ENCODE measurements at places on chromosomes 3 and 15. TPM values are rescaled to one million over a fixed set of nuclear protein-coding genes. Genes with fewer than 3 reads are reported as not detected.

The CD276 gene
- 95.6 TPM for total RNA-seq

The ZNF860 gene
- total RNA-seq = 4.6 TPM

The LRTM1 gene
- total RNA-seq = 4.3 TPM

The EHHADH gene
- 15.0 TPM for total RNA-seq

The SH3GL3 gene
- not detected for total RNA-seq

The FOXB1 gene
- total RNA-seq = not detected

The NR2E3 gene
- not detected for total RNA-seq

- H3K4me3 ChIP-seq = no peak overlapping the region
- H3K36me3 ChIP-seq = peaks cover 18% of the 10 kb centered on the region
These were observed 127.6 kb downstream of the DUT start for GRCh38 chr15:48458876-48459275.

- no peaks in the 10 kb centered on the region for H3K27me3 ChIP-seq
- no peaks in the 10 kb centered on the region for H3K4me1 ChIP-seq
- no peak for DNase-seq
- no peak overlapping the region for H3K27ac ChIP-seq
- H3K4me3 ChIP-seq = no peak overlapping the region
These were observed 257.2 kb upstream of the NECTIN3 start for GRCh38 chr3:110814170-110815007.

- H3K4me3 ChIP-seq = no peak overlapping the region
- H3K27ac ChIP-seq = no peak overlapping the region
- no peak for DNase-seq
These were observed 53.6 kb downstream of the TASOR start for GRCh38 chr3:56629451-56629850.

DNA sequence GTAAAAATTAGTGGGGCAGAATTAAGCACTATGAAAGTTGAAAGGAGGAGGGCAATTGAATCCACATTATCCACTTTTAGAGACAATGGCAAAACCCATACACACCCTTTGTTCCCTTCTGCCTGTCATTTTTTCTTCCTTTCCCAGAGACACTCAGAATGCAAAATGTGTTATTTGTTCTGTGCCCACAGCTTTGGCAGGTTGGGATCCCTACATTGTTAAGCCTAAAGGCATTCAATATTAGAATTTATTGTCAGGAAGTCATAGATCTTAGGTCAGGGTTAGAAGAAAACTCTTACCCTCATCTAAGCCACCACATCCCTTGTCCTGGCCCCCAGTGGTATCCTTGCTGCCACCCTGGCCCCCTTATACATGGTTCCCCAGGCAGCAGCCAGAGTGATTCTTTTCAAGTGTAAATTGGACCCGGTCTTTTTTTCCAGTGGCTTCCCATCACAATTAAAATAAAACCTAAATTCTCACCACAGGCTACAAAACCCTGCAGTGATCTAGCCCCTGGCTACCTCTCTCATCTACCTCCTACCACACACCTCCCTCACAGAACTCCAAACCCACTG is 470.1 kb upstream of the ATP11B start:
- H3K4me3 ChIP-seq = no peak overlapping the region
- H3K4me1 ChIP-seq = no peaks in the 10 kb centered on the region
- no peak overlapping the region for H3K27ac ChIP-seq
- no peak for DNase-seq

DNA sequence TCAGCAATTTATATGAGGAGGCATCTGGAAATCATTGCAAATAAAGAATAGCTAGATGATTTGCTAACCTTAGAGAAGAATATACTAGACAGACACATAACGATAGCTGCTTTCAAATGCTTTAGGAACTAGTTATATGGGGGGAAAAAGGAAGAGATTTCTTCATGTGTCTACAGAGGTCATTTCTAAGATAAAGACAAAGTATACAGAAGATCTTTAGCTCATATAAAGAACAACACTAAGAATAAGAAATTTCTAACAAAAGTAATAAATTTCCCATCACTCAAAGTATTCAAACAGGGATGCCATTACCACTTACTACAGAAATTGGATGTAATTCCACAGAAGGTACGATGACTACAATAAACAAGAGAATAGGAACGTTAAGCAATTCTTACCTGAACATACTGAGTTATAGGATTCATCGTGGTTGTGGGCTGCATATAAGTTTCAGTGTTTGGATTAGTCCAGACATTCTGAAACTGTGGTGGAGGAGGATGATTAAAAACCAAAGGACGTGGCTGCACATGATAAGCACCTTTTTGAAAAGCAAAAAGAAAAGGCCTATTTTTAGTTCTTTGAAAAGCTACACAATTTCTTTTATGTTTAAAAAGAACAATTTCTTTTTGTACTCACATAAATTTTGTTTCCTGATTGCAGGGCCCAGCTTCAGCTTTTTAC is 8.7 kb downstream of the DAZL start:
- H3K36me3 ChIP-seq = no peaks in the 10 kb centered on the region
- H3K4me3 ChIP-seq = no peak overlapping the region
- H3K27ac ChIP-seq = no peak overlapping the region
- DNase-seq = no peak

DNA sequence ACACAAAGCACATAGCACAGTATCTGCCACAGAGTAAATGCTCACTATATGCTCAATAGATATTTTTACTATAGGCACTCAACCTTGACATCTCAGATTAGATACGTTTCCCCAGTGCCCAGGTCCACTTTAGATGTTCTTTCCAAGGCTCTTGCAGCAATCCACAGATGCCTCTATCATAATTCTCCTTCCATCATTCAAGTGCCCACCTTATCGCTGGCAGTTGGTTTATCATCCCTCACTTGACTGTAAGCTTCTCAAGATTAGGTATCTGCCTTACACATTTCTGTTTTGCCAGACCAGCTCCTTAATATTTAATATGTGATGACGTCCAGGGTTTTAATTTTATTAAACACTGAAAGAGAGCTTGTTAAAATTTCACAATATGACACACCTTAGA is 8.6 kb downstream of the NCEH1 start:
- H3K4me3 ChIP-seq = no peak overlapping the region
- H3K27me3 ChIP-seq = no peaks in the 10 kb centered on the region
- H3K27ac ChIP-seq = no peak overlapping the region
- DNase-seq = no peak
- no peaks in the 10 kb centered on the region for H3K36me3 ChIP-seq

DNA sequence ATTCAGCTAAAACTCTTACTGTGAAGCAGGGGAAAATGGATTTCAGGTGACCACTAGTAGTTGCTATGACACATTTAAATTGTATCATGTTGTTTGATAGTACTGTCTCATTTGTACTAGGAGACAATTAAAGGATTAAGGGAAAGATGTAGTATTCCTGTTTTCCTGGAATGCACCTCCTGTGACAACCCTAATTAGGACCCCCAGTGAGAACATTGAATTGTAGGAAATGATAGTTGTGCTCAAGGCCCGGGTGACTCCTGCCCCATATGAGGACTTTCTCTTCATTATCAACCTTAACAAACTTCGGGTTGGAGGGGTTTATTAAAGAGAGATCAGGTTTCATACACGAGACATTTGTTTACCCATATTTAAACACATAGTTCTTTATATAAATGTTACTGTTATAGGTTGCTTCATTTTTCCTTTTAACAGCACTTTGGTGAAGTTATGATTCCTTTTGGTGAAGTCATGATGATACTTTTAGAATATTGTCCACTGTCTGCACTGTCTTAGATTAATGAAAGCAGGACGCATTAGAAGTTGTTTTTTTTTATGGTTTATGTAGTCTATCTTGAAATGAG is 392.6 kb upstream of the NAALADL2 start:
- H3K36me3 ChIP-seq = no peaks in the 10 kb centered on the region
- DNase-seq = no peak
- H3K4me3 ChIP-seq = no peak overlapping the region
- no peaks in the 10 kb centered on the region for H3K27me3 ChIP-seq
- no peak overlapping the region for H3K27ac ChIP-seq
- no peaks in the 10 kb centered on the region for H3K4me1 ChIP-seq

DNA sequence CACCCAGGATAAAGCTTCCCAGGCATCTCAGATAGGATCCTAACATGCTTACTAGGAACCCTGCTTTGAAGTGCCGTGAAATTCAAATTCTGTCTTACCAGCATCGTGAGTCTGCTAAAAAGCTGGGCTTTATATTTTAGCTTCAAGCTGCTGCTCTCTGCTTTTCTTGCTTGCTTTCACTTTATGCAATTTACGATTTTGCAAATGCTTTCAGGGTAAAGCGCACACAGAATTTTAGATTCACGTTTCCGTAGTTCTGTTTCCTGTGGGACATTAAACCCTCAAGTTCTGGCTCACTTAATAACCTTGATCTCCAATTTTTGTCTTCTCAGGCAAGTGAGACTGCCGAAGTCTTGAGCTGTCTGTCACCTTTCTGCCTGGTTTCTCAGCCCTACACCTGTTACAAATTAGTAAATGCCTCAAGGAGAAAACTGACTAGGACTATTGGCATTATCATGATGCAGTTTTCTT is 170.5 kb upstream of the TGFBR2 start:
- H3K27me3 ChIP-seq = no peaks in the 10 kb centered on the region
- H3K36me3 ChIP-seq = no peaks in the 10 kb centered on the region
- H3K27ac ChIP-seq = peak overlapping the region; percentile 45
- peak overlapping the region; percentile 54 for H3K4me3 ChIP-seq
- H3K4me1 ChIP-seq = peaks cover 21% of the 10 kb centered on the region
- no peak for DNase-seq

GRCh38 chr3:157832588-157832987 is 273.6 kb downstream of the SHOX2 start:
- no peaks in the 10 kb centered on the region for H3K36me3 ChIP-seq
- no peak overlapping the region for H3K27ac ChIP-seq
- no peaks in the 10 kb centered on the region for H3K4me1 ChIP-seq

- no peak overlapping the region for H3K27ac ChIP-seq
- no peaks in the 10 kb centered on the region for H3K4me1 ChIP-seq
These were observed 22.8 kb upstream of the ALDH1A3 start for GRCh38 chr15:100856867-100857266.

DNA sequence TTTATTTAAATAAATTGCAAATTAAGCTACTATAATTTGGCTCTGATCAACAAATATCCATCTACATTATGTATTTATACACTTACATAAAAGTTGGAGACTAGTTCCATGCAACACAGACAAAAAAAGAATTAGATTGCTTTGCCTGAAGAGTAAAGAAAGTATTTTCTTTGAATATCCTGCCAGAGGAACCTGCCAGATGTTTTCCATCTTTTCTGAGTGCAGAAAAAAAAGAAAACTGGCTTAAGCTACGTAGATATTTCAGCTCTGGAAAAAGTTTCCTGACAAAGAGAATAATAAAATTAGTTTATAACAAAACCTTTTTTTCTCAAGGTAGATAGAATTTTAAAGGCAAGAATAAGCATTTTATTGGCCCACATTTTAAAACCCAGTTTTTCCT is 607.5 kb upstream of the NAALADL2 start:
- H3K4me3 ChIP-seq = no peak overlapping the region
- H3K27ac ChIP-seq = no peak overlapping the region
- H3K27me3 ChIP-seq = no peaks in the 10 kb centered on the region
- no peak for DNase-seq

DNA sequence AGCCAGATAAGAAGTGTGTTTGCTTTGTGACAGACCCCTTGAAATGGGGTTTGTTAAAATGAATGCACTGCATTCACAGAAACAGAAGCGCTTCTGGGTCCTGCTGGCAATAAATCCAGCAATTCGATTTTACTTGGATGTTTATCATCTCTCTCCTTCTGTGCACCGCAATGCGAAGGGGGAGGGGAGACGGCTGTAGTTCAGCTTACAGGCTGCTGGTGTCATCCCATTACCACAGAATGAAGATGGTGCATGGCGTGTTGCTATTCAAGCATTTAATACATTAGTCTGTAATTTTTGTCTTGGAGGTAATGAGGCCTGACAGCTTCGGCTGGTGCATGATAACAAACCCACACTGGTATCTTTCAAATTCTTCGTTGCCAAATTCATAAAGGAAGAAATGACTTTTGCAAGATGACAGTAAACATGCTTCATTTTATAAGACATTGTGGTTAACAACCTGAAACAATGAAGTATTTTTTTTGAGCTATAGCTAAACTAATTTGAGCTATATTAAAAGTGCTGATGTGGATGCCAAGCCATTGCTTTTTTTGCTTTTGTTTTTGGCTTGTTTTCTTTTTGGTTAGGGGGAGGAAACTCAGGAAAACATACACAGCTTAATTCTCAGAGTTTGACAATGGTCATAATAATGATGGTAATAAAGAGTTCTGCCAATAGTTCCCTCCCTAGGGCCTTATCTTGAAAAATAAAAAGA is 418.3 kb downstream of the OTOL1 start:
- no peak for DNase-seq
- H3K27ac ChIP-seq = no peak overlapping the region
- no peaks in the 10 kb centered on the region for H3K4me1 ChIP-seq

DNA sequence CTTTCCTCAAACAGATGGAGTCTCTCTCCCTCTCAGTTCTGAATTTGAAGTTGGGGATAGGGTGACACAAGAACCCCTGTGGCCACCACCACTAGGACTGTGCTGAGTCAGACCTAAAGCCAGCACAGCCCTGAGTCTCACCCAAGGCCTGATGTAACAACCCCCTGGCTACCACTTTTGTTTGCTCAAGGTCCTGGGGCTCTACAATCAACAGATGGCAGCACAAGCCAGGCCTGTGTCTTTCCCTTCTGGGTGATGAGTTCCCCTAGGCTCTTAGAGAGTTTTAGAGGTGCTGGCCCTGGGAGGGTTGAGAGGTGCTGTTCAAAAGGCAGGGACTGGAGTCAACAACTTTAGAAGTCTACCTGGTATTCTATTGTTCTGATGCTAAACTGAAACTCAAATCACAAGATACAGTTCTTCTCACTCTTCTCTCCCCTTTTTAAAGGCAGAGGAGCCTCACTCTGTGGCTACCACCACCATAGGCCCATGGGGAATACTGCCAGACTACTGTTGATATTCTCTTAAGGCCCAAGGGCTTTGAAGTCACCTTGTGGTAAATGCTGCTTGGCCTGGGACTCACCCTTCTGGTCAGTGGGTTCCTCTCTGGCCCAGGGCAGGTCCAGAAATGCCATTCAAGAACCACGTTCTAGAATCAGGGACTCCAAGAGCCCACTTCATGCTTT is 6.5 kb downstream of the OR5K4 start:
- H3K36me3 ChIP-seq = no peaks in the 10 kb centered on the region
- H3K27me3 ChIP-seq = no peaks in the 10 kb centered on the region
- no peak overlapping the region for H3K27ac ChIP-seq
- H3K4me3 ChIP-seq = no peak overlapping the region
- DNase-seq = no peak

GRCh38 chr3:65534805-65535204 is 503.9 kb downstream of the MAGI1 start:
- no peak overlapping the region for H3K4me3 ChIP-seq
- H3K4me1 ChIP-seq = peaks cover 5% of the 10 kb centered on the region
- no peak overlapping the region for H3K27ac ChIP-seq
- H3K27me3 ChIP-seq = no peaks in the 10 kb centered on the region

- DNase-seq = no peak
- no peaks in the 10 kb centered on the region for H3K27me3 ChIP-seq
- no peak overlapping the region for H3K27ac ChIP-seq
- peaks cover 67% of the 10 kb centered on the region for H3K4me1 ChIP-seq
- H3K4me3 ChIP-seq = peak overlapping the region; percentile 81
These were observed 3.4 kb downstream of the TSC22D2 start for GRCh38 chr3:150411546-150411945.

DNA sequence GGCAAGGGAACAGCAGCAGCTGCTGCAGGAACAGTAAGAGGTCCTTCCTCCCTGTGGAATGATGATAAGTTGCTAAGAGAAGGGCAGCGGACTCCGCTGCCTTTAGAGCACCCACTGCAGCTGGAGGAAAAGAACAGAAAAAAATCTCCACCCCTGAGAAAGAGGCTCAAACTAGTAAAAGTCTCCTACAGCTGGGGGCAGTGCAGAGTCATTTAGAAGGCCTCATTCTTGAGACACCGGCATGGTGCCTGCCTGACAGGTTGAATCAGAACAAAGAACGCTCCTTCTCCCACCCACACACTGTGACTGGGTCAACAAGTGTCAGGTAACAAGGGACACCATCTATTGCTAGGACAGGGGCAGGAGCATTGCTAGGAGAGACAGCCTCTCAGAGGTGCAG is 188.4 kb downstream of the ABHD5 start:
- no peaks in the 10 kb centered on the region for H3K36me3 ChIP-seq
- H3K4me1 ChIP-seq = no peaks in the 10 kb centered on the region
- no peak overlapping the region for H3K4me3 ChIP-seq
- H3K27me3 ChIP-seq = no peaks in the 10 kb centered on the region

Data from spleen (tissue), 13 donors.